ENCODE measurements at places on chromosomes 4 and X. TPM values are rescaled to one million over a fixed set of nuclear protein-coding genes. Genes with fewer than 3 reads are reported as not detected.

The BEX1 gene
- 0.30 TPM for total RNA-seq

The CLNK gene
- total RNA-seq, result 0.10 TPM

The SLC2A9 gene
- 5.0 TPM for total RNA-seq

The KCNE5 gene
- total RNA-seq, result 1.8 TPM

The P2RY8 gene
- 0.99 TPM for total RNA-seq

The KCND1 gene
- 2.7 TPM for total RNA-seq

The USP51 gene
- 3.1 TPM for total RNA-seq

The GRIA3 gene
- total RNA-seq, result 7.3 TPM

The CYSLTR1 gene
- 6.6 TPM for total RNA-seq

DNA sequence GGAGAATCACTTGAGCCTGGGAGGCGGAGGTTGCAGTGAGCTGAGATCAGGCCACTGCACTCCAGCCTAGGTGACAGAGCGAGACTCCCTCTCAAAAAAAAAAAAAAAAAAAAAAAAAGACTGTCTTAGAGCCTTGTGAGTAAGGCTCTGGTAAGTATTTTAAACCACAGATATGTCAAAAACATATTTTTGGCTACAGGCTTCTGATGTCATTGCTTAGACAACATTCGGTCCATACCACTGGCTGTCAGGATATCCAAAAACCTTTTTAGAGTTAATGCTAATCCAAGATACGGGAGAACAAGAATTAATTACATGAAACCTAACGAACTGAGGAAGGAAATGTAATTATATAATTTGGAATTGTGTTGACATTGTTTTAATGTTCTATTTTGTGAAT, 999.5 kb upstream of the PABPC4L start:
- DNase-seq, result no peak

DNA sequence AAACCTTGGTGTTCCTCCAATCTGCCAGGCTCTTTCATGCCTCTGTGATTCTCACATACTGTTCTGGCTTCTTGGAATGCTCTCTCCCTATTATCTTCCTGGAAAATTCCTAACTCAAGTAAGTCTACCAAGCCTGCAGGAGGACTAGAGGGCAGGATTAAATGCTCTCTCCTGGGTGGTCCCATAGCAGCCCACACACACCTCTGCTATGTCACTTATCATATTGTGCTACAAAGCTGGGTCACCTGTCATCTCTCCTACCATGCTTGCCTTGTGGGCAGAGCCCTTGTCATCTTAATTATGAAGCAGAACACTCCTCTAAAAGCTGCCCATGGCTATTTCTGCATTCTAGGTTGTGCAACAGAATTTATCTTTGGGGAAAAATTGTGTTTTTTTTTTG, 344.5 kb upstream of the NOCT start:
- DNase-seq, result no peak

GRCh38 chr4:81802285-81802846, 330.7 kb upstream of the RASGEF1B start:
- no peak for DNase-seq

GRCh38 chrX:54891573-54891972, 29.1 kb upstream of the TRO start:
- no peak for DNase-seq

- DNase-seq, result no peak
Observed at GRCh38 chrX:19350941-19351384, 7.2 kb downstream of the PDHA1 start.

DNA sequence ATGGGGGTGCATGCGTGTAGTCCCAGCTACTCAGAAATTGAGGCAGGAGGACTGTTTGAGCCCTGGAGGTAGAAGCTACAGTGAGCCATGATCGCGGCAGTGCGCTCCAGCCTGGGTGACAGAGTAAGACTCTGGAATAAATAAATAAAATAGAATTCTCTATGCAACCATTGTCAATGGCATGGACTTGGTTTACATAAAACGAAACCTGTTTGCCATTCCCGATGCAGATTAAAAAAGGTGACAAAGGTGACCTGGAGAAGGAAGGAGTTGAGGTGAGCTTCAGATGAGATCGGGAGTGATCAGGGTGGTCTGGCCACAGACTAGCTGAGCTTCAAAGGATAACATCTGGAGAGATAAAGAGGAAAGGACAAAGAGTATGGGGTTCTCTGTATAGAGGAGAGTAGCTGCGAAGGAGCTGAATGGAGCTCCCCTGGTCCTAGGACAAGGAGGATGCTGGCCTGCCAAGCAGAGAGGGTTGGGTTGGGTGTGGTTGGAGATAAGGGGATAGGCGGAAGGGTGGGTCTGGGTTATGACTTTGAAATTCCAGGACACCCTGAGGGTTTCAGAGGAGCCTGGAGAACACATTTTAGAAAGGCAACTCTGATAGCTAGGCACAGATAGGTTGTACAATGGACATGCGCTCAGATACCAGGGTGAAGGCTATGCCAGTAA, 98.6 kb downstream of the RBM47 start:
- no peak for DNase-seq

DNA sequence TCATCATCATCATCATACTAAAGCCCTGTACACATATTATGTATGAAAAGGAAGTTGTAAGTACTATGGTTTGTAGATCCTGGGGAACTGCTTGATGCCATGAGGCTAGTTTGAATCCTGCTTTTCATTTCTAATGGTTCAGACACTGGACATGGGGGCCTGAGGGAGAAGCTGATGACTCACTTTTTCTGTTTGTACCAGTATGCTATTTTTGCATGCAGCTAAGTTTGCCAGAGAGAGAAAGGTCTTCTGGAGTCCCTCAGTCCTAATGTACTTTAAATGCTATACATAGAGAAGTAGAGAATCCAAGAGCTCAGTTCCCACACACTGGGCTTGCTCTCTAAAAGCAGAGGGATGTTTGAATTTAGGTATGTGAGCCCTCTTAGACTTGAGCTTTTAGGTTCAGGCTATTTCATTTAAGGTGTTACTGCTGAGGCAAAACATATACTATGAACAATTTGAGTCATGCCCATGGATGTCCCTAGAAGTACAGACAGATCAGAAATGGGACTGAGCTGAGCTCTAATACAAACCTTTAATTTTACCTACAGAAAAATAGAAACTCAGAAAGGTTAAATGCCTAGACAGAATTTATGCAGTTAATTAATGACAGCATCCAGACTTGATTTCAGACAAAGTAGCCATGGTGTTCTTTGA, 17.6 kb upstream of the HS3ST1 start:
- DNase-seq, result no peak

GRCh38 chrX:50615570-50616158, 145.0 kb upstream of the DGKK start:
- DNase-seq, result no peak

GRCh38 chr4:145277011-145277410, 96.6 kb upstream of the OTUD4 start:
- DNase-seq, result no peak

GRCh38 chr4:45423896-45424295, 697.5 kb upstream of the GNPDA2 start:
- DNase-seq, result no peak

- DNase-seq, result peak; percentile 65
Observed at GRCh38 chr4:24763631-24764297, 31.6 kb upstream of the SOD3 start.

DNA sequence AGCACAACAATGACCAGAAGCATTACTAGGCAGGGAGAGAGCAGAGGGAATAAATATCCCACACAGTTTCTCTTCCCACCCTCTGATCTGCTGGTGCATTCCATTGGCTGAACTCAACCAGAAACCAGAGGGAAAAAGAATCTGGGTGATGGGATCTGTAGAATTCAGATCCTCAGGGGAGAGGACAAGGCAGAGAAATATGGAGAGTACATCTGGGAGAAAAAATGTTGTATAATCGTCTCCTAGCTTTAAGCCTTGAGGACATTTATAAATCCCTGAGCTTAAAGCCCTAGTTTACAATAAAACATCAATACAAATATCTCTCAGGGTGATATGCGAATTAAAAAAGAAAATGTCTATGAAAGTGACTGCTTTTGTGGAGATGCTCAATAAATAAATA, 368.1 kb upstream of the MAD2L1 start:
- no peak for DNase-seq

DNA sequence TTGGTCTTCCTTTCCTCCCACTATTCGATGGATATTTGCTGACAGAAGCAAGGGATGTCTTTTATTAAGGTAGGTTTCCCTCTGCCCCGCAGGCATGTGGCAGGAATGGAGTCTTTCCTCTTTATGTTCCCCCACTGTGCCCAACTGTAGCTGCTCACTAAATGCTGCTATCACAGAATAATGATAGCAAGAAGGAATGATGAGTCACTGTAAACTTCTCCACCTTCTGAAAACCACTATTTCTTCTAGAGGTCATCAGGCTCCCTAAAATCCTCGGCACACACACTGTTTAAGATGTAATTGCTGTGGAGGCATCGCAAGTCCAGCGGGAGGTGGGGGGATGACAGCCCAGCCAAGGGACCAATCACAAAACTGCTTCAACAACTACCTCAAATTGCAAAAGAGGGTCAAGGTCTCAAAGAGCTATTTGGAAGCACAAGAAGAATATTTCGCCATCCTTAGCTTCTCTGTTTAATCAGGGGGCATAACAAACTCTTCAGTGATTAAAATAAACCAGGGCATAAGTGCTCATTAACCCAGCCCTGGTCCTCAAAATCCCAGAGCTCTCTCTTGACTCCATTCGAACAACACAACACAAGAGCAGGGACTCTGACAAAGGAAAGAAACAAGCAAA, 13.9 kb downstream of the QDPR start:
- DNase-seq, result no peak

DNA sequence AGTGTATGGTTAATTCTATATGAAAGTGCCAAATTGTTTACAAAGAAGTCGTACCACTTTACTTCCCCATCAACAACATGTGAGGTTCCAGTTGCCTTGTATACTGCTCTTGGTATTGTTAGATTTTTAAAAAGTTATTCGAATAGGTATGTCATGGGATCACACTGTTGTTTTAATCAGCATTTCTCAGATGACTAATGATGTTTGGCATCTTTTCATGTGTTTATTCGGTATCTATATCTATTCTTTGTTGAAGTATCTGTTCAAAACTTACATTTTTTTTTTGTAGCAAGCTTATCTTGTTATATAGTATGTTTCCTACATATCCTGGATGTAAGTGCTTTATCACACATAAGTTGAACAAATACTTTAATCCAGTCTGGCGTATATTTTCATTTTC, 99.4 kb upstream of the MAB21L2 start:
- no peak for DNase-seq

DNA sequence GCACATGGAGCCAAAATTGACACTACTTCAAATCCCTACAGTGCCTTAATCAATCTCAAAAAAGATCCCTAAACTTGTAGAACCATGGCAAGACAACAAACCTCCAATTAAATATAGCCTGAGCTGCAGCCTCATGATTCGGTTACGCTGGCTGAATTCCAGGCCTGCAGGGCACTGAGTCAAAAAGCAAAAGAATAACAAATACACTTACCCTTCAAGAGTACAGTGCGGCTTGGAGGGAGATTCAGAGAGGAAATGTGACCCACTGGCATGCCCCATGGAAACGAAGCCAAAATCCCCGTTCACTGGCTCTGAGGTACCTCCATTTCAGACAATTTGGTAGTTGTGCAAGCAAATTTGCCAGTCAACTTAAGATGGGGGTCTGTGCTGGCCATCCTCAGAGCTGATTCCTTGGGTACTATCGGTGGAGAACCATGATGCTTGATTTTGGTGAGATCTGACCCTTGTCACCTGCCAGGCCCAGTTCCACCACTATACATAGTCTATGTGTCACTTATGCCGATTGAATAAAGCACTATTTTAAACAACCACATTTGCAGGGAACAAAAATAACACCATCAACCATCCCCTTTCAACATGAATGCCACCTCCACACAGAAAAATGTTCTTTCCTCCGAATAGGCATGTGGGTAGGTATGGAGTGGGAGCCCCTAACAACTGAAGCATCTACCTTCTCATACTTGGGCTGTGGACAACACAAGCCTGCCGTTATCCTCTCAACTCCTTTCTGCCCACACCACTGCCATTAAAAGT, 2.1 kb downstream of the C4orf54 start:
- no peak for DNase-seq

Data from skin of body (tissue), 3 donors.